ENCODE measurements at places on chromosomes 4 and X.

DNA sequence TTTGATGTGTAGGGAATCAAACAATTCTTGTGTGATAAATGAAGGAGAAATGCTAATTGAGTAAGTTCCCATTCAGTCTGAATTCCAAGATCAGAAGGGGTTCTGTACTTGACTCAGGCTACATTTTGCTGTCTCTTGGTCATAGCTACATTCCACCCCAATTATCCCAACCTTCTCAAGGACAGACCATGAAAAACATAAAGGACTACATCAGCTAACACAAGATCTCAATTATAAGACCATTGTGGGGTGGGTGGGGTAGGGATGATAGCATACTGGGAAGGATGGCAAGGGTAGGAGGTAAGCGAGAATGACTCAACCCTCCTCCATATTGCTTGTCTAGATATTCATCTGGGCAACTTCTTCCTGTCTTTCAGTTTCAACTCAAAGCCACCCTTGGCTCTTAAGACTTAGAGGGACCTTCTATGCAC lies 87.4 kb upstream of the ETNPPL start:
- no peak for DNase-seq

- DNase-seq, result no peak
Observed at GRCh38 chr4:126762663-126763247, 870.0 kb upstream of the INTU start.

DNA sequence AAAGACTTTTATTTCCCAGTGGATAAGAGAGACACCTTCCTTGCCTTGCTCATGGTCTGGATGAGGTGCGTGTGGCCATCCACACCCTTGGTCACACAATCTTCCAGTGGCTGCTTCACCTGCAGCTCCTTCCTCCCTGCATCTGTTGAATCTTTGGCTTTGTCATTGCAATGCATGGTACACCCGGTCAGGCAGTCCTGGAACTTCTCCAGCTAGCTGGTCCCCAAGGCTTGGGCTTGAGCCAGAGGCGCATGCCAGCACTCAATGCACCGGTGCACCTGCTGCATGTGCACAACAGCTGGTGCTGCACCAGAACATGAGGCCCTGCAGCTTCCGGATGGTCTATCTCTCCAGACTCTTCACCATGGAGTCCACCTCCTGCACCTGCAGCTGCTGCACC lies 31.7 kb downstream of the SCML1 start:
- DNase-seq, result no peak

DNA sequence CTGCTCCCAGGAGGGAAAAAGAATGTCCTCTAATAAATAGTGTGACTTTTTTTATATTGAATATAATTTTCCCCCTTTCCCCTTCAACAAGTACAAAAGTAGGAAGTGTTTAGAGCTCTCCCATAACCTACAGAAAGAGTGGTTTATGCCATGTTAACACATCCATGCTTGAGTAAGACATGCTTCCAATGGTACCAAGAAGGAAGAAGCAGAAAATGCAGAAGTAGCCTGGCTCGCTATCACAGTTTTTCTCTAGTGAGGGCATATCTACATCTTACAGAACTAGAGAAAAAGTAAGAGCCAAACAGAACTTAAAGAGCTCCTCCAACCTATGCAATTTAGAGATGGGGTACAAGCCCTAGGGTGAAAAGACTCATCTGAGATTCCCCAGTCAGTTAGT lies 82.5 kb downstream of the ARHGEF9 start:
- no peak for DNase-seq

DNA sequence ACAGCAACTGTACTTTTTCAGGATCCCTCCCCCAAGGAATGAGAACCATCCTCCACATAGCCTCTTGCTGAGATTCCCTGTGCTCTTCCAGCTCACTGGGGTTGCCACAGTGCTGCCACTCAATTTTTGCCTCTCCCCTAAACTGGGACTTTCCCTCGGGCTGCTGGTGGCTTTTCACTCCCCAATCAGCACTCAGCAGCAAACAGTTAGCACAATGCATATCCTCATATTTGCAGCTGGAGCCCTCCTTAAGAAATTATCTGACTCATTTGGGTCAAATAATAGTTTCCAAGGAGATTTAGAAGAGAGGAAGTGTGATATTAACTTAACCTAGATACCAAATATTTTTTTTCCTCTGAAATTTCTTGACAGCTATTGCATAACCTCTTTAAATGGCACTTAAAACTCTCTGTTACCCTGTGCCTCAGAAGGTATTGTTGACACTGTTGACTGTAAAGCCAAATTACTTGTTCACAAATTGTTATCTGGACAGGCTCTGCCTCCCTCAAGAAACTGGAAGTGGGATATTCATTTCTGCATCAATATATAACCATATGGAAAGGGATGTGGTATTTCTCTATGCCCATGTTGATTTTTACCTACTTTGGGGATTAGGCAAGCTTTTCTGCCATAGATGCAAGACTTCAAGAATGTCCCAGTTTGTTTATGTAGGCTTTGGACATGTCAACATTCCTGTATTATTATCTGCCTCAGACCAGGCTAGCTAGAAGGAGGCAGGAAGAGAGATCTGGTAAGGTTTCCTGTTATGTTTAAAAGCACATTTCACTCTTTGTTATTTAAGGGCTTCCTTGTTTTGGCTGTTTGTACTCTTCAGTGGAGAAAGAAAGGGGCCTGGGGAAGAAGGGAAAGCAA lies 58.0 kb downstream of the SEPTIN11 start:
- no peak for DNase-seq

DNA sequence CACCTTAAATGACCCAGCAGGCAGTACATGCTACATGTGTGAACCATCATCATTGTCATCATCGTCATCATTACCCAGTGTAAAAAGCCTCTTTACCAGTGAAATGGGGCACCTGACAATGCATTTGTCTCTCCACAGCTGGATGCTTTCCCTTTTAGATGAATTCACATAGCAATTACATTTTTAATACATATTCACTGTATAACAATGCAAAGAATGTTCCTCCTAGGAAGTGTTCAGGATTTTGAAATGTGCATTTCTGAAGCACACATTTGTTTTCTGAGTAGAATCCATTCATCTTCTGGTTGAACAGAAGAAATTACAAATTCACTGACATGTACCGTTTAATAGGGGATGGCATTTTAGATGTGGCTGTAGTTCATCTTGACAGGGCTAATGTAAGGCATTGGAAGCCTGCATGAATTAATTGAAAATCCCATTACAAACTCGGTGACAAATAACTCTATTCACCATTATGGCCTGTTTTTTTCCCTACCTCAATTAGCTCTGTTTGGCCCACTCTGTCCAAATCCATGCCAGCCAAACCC lies 111.1 kb downstream of the SH3RF1 start:
- DNase-seq, result no peak

GRCh38 chrX:110044346-110045249 lies 41.7 kb downstream of the TMEM164 start:
- DNase-seq, result no peak

DNA sequence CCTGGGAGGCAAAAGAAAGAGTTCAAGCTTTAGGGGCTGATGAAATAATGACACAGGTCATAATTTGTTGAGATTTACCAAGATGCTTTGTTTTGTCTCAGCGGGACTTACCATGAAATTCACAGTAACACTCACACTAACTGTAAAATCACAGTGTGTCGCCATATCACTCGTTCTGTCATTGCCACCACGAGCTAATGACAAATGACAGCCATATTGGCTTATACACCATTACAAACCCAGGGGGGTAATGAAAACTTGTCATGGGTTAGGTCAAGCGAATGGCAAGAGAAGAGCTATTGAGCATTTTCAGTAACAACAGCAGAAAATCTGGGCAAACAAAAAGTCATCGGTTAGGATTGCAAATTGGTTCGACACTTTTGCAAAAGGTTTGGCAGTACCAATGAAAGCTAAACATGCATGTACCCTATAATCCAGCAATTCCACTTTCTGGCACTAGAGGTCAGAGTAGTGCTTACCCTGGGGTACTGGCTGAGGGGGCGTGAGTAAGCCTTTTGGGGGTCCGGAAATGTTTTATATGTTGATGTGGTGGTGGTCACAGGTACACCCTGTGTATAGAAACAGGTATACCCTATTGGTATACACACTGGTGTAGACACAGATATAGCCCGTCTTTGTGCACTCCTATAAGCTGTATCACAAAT lies 83.9 kb upstream of the RAI2 start:
- no peak for DNase-seq

GRCh38 chrX:69618803-69619202 lies 2.9 kb downstream of the EDA start:
- DNase-seq, result no peak

DNA sequence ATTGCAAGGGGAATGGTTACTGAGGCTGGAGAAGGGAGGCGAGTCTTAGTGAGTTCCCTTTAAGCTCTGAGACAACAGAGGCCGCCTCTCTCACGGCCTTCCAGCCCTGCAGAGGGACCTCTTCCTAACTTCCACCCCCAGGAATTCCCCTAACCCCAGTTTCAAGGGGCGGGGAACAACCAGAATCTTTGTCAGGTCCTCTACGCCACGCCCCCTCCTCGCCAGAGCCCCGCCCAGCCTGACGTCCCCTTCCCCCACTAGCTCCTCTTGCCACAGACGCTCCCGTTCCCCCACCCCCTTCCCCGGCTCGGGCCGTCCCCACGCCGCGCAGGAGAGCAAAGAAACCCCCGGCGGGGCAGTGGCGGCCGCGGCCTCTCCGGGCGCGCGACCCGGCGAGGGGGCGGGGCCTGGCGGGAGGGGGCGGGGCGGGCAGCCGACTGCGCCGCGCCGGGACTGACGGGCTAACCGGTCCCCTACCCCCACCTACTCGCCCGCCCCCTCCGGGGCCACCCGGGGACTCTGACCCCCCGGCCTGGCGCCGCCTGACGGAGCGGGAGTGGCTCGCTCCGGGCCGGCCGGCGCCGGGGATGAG lies 12.3 kb upstream of the TMEM156 start:
- peak; percentile 48 for DNase-seq

GRCh38 chr4:98728433-98728832 lies 70.0 kb upstream of the TSPAN5 start:
- no peak for DNase-seq

- DNase-seq, result peak; percentile 90
Observed at GRCh38 chr4:157978680-157979361, 194.0 kb downstream of the GASK1B start.

DNA sequence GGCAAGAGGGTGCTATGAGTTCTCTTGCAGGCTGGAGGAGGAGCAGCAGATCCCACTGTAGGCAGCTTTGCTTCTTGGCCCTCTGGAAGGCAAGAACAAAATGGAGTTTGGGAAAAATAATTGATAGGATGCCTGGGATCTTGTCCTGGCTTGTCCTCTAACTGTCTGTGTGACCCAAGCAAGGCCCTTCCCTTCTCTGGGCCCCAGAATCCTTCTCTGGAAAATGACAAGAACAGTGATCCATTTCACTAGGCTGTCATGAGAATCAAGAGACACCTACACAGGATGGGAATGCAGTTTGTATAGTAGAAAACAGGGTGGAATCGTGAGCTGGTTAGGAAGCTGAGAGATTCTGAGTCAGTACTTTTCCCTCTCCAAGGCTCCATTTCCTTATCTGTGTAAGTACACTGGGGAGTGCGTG lies 133.3 kb downstream of the PJA1 start:
- no peak for DNase-seq

GRCh38 chr4:149755969-149756368 lies 59.7 kb downstream of the IQCM start:
- DNase-seq, result no peak

DNA sequence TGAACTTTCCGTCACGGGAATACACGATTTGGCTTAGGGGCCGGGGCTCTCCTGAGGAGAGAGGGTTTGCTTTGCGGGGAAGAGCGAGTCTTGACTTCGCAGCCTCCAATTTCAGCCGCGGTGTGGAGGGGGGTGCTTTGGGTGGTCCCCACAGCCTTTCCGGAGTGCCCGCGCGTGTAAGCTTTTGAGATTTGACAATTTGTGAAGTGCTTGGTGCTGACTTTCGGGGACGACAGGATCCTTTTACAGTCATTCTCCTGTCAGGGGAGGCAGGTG lies 355 bp downstream of the SCML1 start:
- no peak for DNase-seq

- DNase-seq, result no peak
Observed at GRCh38 chrX:110384490-110384889, 25.8 kb downstream of the RTL9 start.

- DNase-seq, result no peak
Observed at GRCh38 chr4:81343536-81343935, 128.2 kb downstream of the RASGEF1B start.

DNA sequence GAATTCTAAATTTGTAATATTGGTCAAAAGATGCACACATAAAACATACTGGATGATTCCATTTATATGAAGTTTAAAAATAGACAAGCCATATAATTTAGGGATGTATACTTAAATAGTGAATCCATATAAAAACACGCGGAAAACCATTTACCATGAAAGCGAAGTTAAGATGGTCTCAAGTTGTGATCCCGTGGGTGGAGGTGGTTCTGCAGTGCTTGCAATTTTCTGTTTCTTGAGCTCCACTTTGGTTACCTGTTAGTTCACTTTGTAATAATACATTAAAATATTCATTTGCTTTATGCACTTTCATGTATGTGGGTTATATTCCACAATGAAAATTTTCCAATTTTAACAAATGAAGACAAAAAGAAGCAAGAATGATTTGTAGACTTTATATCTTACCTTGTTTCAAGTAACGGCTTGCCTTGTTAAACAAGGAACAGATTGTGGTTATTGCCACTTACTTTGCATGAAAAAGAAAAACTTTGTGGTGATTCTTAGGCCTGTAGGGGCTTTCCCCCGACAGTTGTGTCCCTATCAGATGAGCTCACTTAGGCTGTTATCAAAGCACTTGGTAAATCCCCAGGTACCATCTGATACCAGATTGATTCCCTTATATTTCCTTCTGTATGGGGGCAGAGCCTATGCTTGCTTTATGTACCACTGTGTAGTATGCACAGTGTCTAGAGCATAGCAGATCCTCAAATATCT lies 12.2 kb downstream of the UCP1 start:
- no peak for DNase-seq

- no peak for DNase-seq
Observed at GRCh38 chr4:60808726-60809485, 391.2 kb upstream of the ADGRL3 start.

DNA sequence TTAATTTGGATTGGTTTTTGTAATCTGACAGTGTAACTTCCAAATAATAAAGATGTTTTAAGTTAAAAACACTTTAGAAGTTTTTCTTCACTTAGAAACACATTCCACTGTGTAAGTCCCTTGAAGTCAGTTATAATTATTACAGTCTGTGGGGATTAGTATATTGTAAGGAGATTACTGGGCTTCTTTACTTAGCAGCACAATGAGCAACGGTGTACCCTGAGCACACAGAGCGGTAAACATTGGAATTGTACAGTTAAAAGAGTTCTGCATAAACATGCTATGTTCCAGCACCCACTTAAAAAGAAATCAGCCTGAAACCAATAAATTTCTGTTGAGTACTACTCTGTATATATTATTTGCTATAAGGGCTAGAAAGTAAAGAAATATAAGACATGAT lies 44.3 kb downstream of the CCSER1 start:
- DNase-seq, result no peak

- DNase-seq, result no peak
Observed at GRCh38 chr4:127469542-127469941, 163.2 kb upstream of the INTU start.

GRCh38 chr4:36056136-36056535 lies 188.2 kb downstream of the ARAP2 start:
- DNase-seq, result no peak

Data from COR-L47 (cell line).